ENCODE measurements at places on chromosomes 11 and 22.

GRCh38 chr11:96413408-96413807 is 23.6 kb downstream of the JRKL start:
- no peak for DNase-seq

DNA sequence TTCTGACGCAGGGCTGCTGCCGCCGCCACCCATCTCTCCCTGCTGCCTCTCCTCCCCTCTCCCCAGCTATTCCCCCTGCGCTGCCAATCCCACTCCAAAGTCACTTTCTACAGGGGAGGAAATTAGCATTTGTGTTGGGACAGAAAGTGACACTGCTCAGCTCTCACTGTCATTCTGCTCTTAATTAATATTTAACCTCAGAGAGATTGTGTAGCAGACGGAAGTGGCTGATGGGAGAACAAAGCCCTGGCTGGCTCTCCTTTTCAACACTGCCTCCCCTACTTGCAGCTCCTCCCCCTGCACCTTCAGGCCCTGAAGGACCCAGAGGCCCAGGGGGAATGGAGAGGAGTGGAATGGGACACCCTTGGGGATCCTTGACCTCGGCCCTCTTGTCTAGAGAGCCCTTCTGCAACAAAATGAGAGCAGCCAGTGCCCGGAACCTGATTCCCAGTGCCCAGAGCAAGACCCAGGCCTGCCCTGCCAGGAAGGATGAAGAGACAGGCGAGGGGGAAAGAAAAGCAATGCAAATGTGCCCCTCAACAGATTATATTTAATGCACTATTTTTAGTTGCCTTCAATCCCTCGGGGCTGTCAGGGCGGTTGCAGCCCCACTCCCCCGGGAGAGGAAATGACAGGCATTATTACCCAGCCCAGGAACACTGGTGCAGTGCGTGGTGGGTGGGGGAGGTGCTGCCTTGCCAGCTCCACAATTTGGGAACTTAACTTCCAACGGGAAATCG is 14.6 kb upstream of the NRGN start:
- DNase-seq = no peak

DNA sequence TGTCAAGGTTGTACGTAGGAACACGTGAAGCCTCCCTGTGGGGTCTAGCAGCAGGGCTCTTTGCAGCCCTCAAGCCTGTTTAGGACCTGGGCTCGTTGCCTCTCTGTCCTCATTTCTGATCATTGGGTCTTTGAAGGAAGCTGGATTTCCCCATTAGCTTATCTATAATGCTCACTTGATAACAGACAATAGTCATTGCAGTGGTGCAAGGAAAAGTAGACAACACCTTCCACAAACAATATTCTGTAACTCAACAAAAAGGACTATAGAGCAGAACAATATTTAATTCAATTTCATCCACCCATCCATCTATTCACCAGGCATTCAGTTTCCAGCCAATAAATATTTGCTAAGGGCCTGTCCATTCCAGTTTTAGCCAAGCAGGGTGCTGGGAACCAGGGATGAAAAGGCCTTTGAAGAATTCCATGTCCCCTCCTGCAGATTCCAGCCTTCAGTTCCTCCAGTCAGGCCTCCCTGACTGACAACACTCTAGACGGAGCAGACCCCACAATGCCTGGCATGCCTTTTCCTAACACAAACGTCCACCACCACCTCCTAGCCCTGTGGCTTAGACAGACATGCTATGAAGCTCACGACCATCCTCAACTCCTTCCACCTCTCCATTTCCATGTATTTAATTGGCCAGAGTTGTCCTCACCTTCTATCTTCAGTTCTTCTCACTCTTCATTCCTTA is 12.7 kb upstream of the POLD3 start:
- DNase-seq = no peak

- no peak for DNase-seq
Observed at GRCh38 chr11:120432056-120433018, 79.2 kb upstream of the GRIK4 start.

DNA sequence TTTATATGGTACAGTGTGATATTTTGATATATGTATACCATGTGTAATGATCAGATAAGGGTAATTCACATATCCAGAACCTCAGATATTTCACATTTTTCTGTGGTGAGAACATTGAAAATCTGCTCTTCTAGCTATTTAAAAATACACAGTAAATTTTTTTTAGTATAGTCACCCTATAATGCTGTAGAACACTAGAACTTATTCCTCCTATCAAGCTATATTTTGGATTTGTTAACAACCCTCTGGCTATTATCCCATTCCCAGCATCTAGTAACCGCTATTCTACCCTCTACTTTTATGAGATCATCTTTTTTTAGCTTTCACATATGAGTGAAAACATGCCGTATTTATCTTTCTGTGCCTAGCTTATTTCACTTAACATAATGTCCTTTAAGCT is 65.5 kb upstream of the SYT9 start:
- DNase-seq = no peak

DNA sequence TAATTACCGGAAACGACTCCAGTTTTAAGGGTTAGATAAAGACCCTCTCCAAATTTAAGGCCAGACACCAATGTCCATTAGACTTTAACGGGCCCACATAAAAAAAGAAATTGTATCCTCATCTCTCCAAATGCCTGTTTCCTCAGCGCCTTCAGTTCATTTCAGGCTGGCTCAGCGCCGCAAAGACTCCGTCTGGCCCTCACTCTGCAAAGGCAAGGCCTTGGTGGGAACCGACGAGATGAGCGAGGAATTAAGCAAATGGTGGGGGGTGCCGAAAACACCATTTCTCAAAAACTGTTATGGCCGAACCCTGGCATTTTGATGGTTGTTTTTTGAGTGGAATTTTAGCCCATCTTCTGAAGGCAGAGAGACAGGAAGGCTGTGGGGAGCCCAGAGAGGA is 15.7 kb downstream of the MN1 start:
- no peak for DNase-seq

GRCh38 chr22:35712672-35713071 is 5.0 kb upstream of the APOL5 start:
- DNase-seq = no peak

- DNase-seq = no peak
Observed at GRCh38 chr22:32531931-32532819, 57.6 kb downstream of the FBXO7 start.

- DNase-seq = no peak
Observed at GRCh38 chr11:20080032-20080685, 80.1 kb downstream of the DBX1 start.

DNA sequence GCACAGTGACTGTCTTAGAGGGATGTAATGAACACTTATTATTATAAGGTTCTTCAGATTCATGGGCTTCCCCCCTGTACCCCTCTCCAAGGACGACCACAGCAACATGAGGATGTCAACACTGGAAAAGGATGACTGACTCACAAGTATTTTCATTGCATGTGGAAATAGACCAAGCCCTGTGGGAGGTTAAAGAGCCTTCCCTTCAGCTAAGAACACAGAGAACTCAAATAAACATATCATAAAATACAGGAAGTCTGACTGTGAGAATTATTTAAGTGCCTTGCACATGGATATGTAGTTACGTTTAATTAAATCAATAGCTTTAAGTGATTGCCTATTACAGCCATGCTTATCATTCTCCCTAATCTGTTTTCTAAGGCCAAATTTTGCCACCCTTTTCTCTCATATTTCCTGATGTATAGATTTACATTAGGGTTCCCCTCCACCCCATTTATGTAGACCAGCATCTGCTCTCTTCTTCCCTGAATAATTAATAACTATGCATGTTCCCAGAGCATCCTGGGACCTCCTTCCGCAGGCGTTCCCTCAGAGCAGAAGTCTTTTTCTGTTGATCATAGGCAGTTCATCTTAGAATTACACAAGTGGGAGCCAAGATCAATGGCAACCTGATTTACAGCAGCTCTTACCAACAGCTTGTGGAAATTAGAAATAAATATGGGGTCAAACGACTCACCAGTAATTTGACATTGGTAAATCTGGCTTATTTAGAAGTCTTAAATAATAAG is 226.9 kb downstream of the OPCML start:
- DNase-seq = no peak

- no peak for DNase-seq
Observed at GRCh38 chr22:47851586-47851985, 1089.1 kb downstream of the TBC1D22A start.

DNA sequence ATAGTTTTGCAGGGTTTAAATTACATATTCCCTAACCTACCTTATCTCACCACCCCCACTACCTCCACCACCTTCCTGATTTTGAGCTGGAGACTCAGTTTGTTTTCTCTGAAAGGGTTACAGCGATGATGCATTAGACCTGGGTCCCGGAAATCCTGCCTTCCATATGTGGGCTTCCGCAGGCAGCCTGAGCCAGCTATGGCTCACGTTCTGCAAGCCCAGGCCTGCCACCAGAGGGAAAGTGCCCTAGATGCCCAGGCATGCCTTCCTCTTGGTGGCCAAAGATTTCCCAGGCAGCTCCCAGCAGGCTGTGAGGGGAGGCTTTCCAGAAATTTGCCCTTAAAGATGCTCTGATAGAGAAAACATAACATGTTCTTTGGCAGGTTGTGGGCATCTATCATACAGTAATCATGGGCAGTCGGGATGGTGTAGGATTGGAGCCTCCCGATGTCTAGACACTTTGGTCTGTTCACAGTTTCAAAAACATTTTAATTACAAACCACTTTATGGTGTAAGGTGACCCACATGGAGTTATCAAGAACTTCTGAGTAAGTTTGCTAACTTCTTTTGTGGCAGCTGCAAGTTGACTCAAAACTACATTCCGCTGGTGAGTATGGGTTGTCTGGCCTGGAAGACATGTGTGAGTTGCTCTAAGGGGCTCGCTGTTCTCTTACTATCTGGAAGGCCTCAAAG is 79.3 kb downstream of the MICAL2 start:
- no peak for DNase-seq

DNA sequence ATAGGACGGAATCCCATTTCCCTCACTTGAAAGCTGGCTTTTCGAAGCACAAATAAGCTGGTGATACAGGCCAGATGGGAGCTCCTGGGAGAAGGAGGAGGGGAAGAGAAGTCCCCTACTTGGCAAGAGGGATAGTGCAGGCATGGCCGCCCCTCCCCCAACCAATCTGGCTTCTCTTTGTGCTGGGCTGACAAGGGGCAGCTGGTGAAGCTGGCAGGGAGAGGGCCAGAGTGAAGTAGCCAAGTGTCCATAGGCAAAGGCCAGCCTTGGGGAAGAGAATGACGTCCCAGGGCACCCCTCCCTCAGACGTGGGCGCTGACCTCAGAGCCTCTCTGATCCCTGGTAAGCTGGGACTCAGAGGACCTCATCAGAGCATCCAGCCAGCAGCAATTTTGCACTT is 78.7 kb upstream of the GRAMD1B start:
- no peak for DNase-seq

DNA sequence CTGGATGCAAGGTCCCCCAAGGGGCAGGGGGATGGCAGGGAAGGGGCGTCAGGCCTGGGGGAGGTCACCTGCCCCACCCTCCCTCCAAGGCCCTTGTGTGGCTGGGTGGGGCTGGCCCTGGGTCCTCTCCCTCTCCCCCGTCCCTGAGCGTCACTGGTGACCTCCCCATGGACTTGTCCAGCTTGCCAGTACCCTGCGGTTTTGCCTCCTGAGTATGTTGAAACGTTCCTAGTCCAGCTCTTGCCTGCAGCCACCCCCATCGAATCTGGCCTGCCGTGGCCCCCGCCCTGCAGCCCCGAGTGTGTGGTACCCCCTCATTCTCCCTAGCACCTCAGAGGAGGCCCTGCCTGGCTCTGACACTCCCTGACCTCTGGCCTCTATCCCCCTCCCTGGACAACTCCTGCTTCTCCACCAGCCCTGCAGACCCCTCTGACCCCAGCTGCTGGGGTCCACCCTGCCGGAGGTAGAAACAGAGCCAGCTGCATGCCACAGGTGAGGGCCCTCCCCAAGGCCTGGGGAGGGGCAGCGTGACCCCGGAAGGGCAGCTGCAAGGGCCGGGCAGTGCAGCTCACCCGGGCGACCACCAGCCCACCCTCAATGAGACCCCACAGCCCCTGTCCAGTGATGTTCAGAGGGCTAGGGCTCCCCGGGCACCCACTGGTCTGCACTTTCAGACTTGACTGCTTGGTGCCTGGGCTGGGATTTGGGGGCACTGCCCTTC is 4.1 kb upstream of the MUC6 start:
- DNase-seq = no peak

DNA sequence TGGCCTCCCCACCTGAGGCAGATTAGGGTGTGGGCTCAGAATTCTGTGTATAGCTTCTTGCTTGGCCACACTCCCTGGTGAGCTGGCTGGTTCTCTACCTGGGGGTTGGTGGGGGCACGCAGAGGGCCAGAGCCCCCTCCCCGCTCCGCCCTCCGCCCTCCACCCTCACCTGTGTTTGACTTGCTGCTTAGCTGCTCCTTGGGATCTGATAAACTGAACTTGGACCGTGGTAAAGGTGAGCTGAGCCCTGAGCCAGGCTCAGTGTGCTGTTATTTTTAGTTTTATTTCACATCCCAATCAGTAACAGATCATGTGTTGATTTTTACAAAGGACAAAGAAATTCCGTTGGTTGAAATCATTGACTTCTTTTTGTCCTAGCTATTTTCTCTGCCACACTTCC is 2.0 kb downstream of the OVOL1 start:
- no peak for DNase-seq

DNA sequence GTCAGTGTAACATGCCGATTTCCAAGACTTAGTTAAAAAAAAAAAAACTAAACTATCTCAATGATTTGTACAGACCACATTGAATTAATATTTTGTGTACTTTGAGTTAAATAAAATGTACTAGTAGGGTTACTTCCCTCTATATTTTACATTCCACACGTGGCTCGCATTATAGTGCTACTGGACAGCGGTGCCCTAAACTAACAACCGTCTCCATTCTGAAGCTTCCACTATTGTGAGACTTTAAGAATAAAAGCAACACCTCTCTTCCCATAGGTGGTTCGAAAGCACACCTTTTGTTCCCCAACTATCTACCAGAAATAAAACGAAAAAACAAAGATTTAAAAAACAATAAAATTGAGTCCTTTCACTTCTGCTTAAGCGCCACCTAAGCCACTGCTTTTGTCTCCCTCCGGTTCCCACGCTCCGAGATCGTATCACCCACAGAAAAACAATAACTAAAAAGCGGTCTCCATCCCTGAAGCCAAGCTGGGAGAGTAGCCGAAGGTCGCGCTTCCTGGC is 380 bp upstream of the TTC17 start:
- DNase-seq = no peak

DNA sequence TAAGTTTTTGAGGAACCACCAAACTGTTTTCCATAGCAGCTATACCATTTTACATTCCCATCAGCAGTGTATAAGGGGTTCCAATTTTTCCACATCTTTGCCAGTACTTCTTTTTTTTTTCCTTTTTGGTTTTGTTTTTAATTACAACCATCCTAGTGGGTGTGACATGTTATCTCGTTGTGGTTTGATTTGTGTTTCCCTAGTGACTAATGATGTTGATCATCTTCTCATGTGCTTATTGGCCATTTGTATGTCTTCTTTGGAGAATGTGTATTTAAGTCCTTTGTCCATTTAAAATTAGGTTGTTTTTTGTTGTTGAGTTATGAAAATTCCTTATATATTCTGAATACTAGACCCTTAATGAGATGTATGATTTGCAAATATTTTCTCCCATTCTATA is 59.3 kb downstream of the STIM1 start:
- no peak for DNase-seq

DNA sequence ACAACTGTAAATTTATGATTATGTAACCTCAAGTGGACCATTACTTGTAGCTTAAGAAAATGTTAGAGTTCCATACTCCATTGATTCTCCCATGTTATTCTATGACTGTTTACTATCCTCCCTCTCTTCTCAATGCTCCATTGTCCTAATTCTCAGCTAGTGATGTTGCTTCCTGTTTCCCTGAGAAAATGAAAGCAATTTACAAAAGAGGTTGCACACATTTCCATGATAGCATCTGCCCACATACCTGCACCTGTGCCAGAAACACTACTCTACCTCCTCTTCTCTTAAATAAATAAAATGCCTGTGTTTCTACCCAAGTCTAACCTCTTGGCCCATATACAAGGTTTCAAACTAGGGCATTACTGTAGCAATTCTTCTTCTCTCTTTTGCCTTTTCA is 1620.9 kb downstream of the FAM181B start:
- DNase-seq = no peak

Data from activated CD4-positive, alpha-beta T cell treated with anti-CD3 and anti-CD28 coated beads for 24 hours (primary cell).